NCI-H1092 treated with DMSO at 0.1 percent for 48 hours (cell line): ENCODE measurements at places on chromosomes 2 and 18.

- DNase-seq: no peak
These were observed 38.9 kb downstream of the CTAGE1 start for GRCh38 chr18:22378672-22379282.

DNA sequence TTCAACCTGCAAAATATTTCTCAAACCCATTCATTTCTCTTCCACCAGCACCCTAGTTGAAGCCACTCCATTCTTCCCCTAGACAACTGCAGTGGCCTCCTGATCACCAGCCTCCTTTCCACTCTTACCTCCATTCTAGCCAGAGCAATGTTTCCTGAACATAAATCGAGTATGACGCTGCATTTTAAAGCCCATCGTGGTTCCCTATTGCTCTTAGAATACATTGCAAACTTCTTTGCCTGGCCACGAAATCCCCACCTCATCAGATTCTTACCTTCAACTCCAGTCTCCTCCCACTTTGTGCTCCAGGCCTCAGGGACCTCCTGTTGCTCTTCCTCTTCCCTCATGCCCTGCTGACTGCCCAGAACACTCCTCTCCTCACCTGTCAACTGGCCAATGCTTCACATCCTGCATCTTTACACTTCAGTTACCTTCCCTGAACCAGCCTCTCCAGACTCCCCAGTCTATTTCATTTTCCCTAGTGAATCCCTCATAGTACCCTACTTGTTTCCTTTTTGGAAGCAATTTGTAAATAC is 176.5 kb upstream of the CTAGE1 start:
- no peak for DNase-seq

GRCh38 chr18:67938660-67939059 is 422.1 kb upstream of the DSEL start:
- DNase-seq: no peak

DNA sequence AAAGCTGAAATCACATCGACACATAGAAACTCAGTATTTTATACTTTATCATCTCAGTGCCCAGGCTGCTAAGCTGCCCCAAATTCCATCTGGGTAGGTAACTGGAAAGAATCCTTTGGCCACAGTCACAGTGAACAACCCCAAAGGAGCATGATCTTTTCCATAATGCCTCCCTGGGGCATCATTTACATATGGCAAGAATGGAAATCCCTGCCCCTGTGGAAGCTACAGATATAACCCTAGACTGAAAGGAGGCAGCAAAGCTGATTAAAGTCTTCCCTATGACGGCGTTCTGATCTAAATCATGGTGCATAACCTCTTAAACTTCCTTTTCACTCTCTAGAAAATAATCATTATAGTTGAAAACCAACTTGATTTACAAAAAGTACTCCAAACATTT is 41.5 kb downstream of the MAP3K19 start:
- no peak for DNase-seq

- DNase-seq: no peak
These were observed 259.0 kb downstream of the PAX3 start for GRCh38 chr2:222039821-222040220.

GRCh38 chr18:46260016-46260878 is 156.1 kb downstream of the HAUS1 start:
- DNase-seq: no peak
